ENCODE measurements at places on chromosomes 16 and 17.

DNA sequence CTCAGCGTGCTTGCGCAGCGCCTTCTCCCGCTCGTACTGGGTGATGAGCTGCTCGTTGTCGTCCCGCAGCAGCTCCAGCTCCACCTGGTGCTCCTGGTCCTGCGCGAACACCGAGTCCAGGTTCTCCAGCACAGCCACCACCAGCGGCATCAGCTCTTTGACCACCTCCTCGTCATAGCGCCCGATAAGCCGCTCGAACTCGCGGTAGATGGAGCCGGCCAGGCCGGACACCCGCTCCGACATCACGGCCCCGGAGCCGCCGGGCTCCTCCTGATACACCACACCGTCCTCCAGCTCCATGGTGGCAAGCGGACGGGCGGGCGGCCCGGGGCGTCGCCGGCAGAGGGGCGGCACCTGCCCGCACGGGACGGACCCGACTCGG is 320 bp downstream of the SPAG9 start:
- DNase-seq, result peak; percentile 27

DNA sequence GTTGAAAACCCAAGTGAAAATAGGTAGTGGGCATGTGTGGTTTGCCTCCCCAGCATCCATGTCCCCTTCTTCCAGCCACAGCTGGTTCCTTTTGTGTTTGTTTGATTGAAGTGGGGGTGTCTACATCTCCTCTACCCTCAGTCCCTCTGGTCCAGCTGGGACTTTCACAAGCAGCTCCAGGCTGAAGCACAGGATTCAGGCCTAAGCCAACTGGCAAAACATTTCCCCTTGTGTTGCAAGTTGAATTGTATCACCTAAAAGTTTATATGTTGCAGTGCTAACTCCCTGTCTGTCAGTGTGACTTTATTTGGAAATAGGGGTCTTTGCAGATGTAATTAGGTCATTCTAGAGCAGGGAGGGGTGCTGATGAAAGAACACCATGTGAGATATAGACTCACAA is 205.9 kb upstream of the ASIC2 start:
- no peak for DNase-seq

DNA sequence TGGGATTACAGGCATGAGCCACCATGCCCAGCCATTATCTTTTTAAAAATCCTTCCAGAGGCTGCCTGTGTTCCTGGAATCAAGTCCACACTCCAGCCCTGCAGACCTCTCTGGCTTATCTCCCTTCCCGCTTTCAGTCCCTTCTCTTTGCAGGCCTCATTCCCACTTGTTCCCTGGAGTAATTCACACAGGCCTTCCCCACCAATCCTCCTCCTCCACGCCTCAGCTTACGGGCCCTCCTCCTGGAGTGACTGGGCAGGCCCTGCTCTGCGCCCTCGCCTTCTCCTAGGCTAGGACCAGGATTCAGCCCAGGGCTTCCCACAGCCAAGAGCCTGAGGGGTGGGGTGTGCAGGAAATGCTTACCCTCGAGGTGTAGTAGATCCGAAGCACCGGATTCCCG is 2.8 kb downstream of the CDIPT start:
- no peak for DNase-seq

DNA sequence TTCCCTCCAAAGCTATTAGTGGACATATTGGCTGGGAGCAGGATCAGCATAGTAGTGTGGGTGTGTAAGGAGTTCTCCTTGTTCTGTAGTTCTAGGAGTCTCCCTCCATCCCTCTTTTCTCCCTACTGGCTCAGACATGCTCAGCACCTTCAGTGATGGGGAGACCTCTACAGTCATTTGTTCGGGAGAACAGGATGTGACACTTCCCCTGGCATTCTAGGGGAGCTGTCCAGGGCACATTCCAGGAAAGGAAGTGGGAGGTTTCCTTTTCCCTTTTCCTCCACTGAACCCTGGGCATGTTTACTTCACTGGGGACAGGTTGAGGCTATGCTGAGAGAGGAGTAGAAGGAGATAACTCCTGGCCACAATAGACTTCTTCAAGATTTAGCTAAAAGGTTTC is 86.5 kb downstream of the MYH13 start:
- no peak for DNase-seq

DNA sequence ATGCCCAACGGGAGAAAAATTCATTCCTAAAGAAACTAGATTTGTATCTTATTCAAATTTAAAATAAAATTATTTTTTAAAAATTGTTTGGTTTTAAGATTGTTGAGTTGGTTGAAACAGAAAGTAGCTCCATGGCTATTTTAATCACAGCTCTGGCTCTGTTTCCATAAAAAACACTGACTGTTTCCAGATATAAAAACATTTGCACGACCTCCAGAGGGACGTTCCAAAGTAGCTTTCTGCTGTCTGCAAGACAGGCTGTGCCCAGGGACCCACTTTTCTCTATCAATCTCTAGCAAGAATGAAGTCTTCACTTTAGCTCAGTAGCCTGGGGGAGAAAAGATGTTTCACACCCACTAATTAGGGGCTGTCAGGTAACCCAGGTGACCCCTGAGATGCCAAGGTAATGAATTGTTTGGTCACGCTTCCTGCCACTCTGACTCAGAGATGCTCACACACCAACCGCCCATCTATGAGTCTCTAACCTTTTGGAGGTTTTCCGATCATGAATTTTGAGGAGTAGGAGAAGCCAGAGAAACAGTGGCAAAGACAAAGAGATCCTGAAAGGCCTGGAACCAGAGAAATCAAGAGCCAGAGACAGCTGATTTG is 220.1 kb upstream of the SOX9 start:
- no peak for DNase-seq

- no peak for DNase-seq
Measured at GRCh38 chr16:2037115-2037514, 10.4 kb downstream of the NHERF2 start.

DNA sequence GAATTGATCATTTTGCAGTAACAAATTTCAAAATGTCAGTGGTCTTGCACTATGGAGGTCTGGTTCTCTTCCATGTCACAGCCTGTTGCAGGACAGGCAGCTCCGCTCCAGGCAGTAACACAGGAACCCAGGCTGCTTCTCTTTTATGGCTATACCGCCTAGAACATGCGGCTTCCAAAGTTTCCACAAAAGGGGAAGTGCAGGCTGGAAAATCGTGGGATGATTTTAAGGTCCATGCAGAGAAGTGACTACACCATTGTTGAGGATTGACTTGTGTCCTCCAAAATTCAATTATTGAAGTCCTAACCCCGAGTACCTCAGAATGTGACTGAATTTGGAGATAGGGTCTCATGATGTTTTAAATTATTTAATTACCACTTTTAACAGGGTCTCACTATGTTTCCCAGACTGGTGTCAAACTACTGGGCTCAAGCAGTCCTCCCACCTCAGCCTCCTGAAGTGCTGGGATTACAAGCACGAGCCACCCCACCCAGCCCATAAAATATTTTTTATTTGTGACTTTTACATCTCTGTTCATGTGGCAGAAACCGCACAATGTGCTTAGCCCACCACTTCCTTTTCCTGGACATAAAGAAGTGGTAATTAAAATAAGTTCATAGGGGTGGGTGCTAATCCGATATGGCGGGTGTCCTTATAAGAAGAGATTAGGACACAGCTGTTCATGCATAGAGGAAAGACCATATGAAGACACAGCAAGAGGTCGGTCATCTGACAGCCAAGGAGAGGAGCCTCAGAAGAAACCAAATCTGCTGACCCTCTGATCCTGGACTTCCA is 279.2 kb upstream of the RPL38 start:
- no peak for DNase-seq

- DNase-seq, result no peak
Measured at GRCh38 chr17:38587947-38588787, 17.6 kb downstream of the SRCIN1 start.

DNA sequence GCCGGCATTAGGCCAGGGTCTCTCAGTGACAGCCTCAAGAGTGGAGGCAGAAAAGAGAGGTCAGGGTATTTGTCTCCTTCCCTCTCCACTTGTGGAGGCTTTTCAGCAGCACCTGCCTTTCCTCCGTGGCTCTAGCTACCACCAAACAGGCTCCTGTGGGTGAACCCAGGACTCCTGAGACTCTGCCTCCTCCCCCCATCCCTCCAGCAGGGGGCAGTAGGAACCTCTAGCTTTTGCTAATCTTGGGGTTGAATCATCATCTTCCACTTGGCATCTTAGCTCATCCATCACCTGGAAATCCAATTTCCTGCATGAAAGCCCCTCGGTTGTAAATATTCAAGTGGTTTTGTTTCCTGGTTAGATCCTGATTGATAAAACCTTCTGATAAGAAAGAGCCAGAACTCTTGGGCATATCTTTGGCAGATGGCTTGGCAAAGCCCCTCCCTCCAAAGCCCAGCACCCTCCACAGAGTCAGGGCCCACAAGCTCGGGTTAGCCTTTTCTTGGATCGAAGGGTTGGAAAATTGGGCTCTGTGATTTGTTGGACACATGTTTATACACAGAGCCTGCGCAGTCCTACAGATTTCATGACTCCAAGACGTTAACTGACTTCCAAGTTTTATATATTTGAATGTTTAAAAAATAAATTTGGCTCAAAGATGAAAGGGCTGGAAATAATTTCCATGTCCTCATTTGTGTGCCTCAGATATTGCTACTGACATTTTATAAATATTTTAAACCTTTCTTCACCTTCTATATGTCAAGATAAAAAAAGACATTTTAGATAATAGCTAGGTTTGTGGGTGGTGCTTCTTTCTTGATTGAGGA is 322.1 kb downstream of the MAP2K4 start:
- DNase-seq, result no peak

- no peak for DNase-seq
Measured at GRCh38 chr17:2125013-2125535, 70.2 kb downstream of the HIC1 start.

DNA sequence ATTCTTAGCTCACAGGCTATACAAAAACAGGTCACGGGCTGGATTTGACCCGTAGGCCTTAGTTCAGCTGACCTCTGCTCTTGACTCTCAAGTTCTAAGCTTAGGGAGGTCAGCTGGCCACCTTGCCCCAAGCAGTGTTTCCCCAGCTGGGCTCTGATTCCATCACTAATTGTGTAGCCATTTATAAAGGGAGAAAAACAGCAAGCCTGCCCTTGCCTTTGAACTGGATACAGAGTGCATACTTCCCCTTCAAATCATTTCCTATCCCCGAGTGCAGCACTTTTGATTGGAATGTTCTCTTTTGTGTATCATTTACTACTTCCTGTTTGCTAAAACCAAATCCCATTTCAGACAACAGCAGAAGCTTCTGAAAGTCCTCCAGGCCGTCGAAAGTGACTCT is 153.6 kb downstream of the KATNIP start:
- no peak for DNase-seq

DNA sequence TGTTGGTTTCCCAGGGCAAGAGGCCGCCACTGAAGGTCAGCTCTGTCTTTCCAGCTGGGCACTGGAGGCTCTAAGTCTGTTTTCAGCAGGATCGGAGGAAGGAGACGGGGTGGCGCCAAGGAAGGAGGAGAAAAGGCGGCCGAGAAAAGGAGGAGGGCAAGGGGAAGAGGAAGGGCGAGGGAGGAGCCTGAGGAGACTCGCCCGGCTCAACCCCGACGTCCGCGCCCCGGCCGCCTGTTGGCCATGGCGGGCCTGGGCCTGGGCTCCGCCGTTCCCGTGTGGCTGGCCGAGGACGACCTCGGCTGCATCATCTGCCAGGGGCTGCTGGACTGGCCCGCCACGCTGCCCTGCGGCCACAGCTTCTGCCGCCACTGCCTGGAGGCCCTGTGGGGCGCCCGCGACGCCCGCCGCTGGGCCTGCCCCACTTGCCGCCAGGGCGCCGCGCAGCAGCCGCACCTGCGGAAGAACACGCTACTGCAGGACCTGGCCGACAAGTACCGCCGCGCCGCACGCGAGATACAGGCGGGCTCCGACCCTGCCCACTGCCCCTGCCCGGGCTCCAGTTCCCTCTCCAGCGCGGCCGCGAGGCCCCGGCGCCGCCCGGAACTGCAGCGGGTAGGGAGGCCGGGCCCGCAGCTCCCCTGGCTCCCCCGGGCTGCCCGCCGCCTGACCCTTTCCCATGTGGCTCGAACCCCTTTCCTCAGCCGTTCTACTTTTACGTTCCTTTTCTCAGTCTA is at the start of gene RNF135:
RNF135 (plus strand) TSS at position 209 of the 737 bp plus-strand sequence; CDS start at position 244, 35 bp downstream.
- peak; percentile 45 for DNase-seq

- no peak for DNase-seq
Measured at GRCh38 chr17:19384723-19385391, 2.1 kb downstream of the MFAP4 start.
